ENCODE measurements at places on chromosomes 5 and 9. TPM values are rescaled to one million over a fixed set of nuclear protein-coding genes. Genes with fewer than 3 reads are reported as not detected.

The FOXD4L5 gene
- total RNA-seq: 0.92 TPM

The LIX1 gene
- not detected for total RNA-seq

The PCDHA9 gene
- total RNA-seq: not detected

The MPDZ gene
- not detected for total RNA-seq

The LURAP1L gene
- total RNA-seq: not detected

The SEMA4D gene
- total RNA-seq: 464 TPM

The PLPP6 gene
- total RNA-seq: 10.6 TPM

The ARHGEF37 gene
- total RNA-seq: 0.73 TPM

The LHX3 gene
- 0.15 TPM for total RNA-seq

The NOXA1 gene
- 5.1 TPM for total RNA-seq

The ELOVL7 gene
- 0.29 TPM for total RNA-seq

The CHSY3 gene
- not detected for total RNA-seq

The NR6A1 gene
- total RNA-seq: 0.51 TPM

The PCDHB2 gene
- total RNA-seq: 0.34 TPM

The SLCO6A1 gene
- total RNA-seq: not detected

The CATSPER3 gene
- total RNA-seq: 0.69 TPM

The LSM11 gene
- total RNA-seq: 1.6 TPM

The IL13 gene
- 0.51 TPM for total RNA-seq

Measured in naive thymus-derived CD4-positive, alpha-beta T cell (primary cell).